ENCODE measurements at places on chromosomes 7 and 10. TPM values are rescaled to one million over a fixed set of nuclear protein-coding genes. Genes with fewer than 3 reads are reported as not detected.

- peak overlapping the region; percentile 96 for H3K27ac ChIP-seq
- H3K4me3 ChIP-seq, result peak overlapping the region; percentile 89
- DNase-seq, result peak; percentile 98
- peaks cover 21% of the 10 kb centered on the region for H3K36me3 ChIP-seq
- H3K27me3 ChIP-seq, result no peaks in the 10 kb centered on the region
- H3K4me1 ChIP-seq, result peaks cover 76% of the 10 kb centered on the region
Measured at GRCh38 chr10:32346134-32346550, 816 bp downstream of the EPC1 start.

- H3K4me3 ChIP-seq, result no peak overlapping the region
- H3K36me3 ChIP-seq, result no peaks in the 10 kb centered on the region
- DNase-seq, result peak; percentile 80
- H3K27ac ChIP-seq, result no peak overlapping the region
Measured at GRCh38 chr7:1020849-1021251, 23.5 kb upstream of the GPR146 start.

The STAG3 gene
- total RNA-seq, result 8.1 TPM

DNA sequence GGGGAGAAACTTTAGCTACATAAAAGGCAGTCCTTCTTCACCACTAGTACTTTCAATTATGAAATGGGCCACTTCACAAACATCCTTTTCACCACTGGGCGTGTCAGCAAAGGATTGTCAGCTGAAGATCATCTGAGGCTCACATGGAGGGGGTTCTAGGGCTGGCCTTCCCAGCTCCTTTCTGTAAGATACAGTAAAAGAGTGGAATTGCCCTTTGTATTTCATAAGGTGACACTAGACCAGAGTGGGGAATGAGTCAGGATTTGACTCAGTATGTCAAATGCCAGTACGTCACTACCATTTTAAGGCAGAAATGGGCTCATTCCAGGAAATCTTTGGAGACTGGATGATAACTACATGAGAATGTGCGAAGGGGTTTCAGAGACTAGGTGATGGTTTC, 21.2 kb upstream of the BLOC1S2 start:
- no peaks in the 10 kb centered on the region for H3K27me3 ChIP-seq
- no peaks in the 10 kb centered on the region for H3K4me1 ChIP-seq

DNA sequence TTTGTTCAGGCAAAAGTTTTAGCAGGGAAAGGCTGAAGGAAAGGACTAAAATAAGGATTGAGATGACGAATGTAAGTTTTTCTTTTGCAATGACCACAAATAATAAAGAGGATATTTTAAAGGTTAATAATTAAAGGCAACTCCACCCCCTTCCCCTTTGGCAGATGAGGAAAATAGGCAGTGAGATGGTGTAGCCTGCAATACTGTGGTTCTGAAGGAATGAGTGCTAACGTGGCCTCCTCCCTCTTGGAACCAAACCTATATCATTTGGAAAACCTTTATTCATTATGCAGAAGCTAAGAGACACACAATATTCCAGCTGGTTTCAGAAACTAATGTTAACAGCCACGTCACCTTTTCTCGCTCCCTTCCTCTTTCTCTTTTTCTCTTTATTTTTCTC, 70.9 kb upstream of the COL1A2 start:
- no peak overlapping the region for H3K4me3 ChIP-seq
- no peaks in the 10 kb centered on the region for H3K4me1 ChIP-seq
- H3K27me3 ChIP-seq, result 0 out of 2 replicates have a peak, but pooled peaks cover 2% of the 10 kb centered on the region
- no peaks in the 10 kb centered on the region for H3K36me3 ChIP-seq
- no peak overlapping the region for H3K27ac ChIP-seq

DNA sequence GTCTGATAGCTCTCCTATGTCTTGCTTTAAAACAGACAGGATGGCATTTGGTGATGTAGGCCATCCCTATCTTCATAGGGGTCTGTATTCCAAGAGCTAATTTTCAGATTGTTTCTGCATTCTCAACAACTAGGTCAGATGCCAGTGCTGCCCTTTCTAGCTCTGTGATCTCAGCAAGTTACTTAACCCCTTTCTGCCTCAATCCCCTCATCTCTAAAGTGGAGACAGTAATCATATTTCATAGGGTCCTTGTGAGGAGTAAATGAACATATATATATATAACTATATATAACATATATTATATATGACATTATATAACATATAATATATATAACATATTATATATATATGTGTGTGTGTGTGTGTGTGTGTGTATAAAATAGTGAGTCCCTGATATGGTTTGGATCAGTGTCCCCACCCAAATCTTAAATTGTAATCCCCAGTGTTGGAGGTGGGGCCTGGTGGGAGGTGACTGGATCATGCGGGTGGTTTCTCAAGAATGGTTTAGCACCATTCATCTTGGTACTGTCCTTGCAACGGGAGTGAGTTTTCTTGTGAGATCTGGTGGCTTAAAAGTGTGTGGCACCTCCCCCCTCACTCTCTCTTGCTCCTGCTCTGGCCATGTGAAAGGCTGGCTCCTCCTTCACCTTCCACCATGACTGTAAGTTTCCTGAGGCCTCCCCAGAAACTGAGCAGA, 45.2 kb downstream of the HIPK2 start:
- H3K4me3 ChIP-seq, result no peak overlapping the region
- no peak for DNase-seq
- no peaks in the 10 kb centered on the region for H3K4me1 ChIP-seq
- H3K36me3 ChIP-seq, result no peaks in the 10 kb centered on the region

- H3K27ac ChIP-seq, result no peak overlapping the region
- no peaks in the 10 kb centered on the region for H3K36me3 ChIP-seq
- H3K27me3 ChIP-seq, result no peaks in the 10 kb centered on the region
Measured at GRCh38 chr7:31955021-31955420, 115.2 kb downstream of the PDE1C start.

- no peaks in the 10 kb centered on the region for H3K27me3 ChIP-seq
- no peak for DNase-seq
- no peak overlapping the region for H3K27ac ChIP-seq
- no peak overlapping the region for H3K4me3 ChIP-seq
- H3K36me3 ChIP-seq, result peaks cover 22% of the 10 kb centered on the region
Measured at GRCh38 chr10:96622013-96622787, 35.4 kb upstream of the TM9SF3 start.

- H3K27me3 ChIP-seq, result no peaks in the 10 kb centered on the region
- H3K36me3 ChIP-seq, result no peaks in the 10 kb centered on the region
Measured at GRCh38 chr7:138608275-138608674, 92.9 kb downstream of the SVOPL start.

DNA sequence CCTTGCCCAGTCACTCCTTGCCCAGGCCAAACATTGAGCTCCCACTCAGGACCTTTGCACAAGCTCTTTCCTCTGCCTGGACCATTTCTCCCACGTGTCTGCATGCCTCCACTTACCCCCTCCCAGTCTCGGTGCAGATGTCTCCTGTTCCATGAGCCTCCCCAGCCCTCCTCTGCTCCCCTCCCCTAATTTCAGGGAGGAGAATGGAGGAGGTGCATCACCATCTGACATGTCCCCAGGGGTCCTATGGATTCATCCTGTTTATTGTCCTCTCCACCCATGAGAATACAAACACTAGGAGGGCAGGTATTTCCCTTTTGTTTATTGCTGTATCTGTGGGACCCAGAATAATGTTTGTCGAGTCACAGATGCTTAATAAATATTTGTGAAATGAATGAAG, 8.6 kb upstream of the GRID2IP start:
- no peak overlapping the region for H3K27ac ChIP-seq
- H3K27me3 ChIP-seq, result no peaks in the 10 kb centered on the region
- no peak for DNase-seq
